Activated naive CD4-positive, alpha-beta T cell (primary cell): ENCODE measurements at places on chromosomes 4 and X.

DNA sequence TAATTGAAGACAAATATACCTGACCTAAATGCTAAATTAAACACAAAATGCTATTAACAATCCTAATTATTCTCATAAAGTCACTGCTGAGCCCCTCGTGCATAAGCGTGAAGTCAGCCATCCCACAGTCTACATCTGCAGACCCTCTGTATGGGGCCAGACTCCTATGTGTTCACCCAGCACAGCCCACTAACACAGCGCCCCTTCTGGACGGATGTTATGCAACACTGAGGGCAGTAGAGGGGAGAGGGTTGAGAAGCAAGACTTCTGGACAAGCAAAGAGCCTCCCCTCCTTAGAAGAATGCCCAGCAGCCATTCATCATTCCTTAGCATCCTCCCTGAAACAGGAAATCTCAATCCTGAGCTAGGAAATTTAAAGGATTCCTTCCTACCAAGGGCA, 7.9 kb downstream of the TRPC3 start:
- DNase-seq, result no peak

- no peak for DNase-seq
Measured at GRCh38 chr4:3368334-3368733, 73.4 kb upstream of the HGFAC start.

GRCh38 chr4:153934688-153935017, 145.8 kb upstream of the SFRP2 start:
- no peak for DNase-seq

DNA sequence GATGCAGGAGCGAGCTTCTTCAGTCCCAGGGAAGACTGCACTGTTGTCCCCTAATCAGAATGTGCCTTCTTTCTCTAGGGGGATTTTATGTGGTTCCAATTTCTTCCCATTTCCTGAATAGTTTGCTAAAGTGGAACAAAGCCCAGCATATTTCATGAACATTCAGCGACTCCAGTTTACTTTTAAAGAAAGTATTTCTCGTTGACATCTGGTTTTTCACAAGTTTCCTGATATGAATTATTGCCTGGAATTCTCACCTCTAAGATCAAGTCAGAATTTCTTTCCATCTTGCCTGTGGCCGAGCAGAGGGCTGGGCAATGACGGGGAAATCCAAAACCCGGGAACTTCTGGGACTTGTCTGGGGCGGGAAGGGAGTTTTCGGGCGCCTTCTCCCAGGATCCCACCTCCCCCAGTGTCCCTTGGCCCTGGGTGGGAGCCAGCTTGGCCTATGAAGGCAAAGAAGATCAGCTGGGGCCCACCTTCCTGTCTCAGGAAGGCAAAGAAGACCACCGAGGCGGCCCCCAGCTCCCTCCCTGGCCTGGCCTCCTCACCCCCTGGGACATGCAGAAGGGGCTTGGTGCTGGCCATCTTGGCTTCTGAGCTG, 15.4 kb downstream of the SORCS2 start:
- no peak for DNase-seq

- DNase-seq, result no peak
Measured at GRCh38 chr4:32672359-32672758, 1952.2 kb downstream of the PCDH7 start.

DNA sequence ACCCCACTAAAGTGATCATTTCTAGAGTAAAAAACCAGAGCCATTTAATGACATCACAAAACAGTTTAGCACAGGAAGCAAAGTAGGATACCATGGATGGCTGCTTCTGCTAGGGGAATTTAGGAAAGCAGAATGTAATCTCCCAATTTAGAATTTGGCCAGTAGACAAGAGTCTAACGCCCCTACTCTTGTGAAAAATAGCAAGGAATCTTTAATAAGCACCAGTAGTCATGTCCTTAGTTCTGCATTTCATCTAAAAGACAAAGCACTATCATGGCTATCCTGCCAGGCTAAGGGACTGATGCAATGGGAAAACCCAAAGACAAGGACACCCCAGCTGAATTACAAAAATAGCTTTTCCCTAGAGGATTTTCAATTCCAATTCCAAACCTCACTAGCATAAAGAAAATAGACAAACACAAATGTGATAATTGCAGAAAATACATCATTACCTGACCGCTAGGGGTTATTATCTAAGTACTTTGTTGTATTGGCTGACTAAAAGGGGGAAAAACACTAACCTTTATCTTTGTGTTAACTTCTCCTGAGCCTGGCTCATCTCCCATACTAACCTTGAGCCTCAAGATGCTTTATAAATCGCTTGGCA, 2.6 kb upstream of the AMMECR1 start:
- DNase-seq, result no peak

DNA sequence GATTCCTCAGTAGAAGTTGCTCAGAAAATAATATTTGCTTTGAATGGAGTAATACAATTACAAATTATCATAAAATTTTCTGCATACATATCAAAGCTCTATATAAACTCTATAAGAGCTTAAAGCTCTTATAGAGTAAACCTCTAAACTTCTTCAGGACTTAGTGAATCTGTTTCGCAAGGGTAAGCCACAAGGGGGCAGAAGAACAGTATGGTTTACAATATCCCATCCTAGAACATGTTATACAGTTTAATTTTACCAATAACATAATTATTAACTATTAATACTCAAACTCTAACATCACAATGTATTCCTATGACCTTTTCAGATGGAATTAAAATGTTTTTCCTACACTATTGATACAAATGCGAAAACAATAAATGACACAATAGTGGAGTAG, 33.8 kb upstream of the SPANXN1 start:
- DNase-seq, result no peak

DNA sequence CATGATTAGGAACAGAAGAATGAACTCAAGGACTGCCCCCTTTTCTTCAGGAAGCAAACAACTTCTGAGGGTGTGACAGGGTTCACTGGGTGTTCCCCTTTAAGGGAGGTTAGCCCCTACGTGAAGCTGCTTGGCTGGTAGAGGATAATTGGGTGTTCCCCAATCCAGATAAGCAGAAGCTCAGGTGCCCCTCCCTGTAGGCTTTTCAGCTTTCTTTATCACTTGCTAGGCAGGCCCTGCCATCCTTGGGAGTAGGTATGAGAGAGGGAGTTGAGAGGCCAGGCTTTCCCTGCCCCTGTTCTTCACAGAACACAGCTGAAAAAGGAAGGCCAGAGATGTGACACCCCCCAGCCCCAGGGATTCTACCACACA, 44.2 kb downstream of the RTL9 start:
- no peak for DNase-seq

DNA sequence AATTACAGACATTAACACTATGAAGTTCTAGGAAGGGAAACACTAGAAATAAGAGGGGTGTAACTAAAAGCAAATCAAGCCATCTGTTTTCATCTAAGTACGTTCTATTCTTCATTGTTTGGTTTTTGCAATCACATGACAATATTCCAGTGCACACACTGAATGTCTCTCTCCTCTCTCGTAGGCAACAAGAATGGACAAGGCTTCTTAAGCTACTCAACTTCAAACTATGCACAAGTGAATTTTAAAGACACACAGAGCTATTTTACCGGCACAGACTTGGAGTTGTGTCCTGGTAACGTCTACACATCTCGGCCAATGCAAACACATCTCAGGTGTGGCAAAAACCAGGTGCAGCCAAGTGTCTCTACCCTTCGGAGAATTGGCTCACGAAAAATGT, 173.3 kb downstream of the PRKX start:
- DNase-seq, result no peak

GRCh38 chrX:110041980-110042379, 39.1 kb downstream of the TMEM164 start:
- no peak for DNase-seq

GRCh38 chr4:112855058-112855457, 194.4 kb upstream of the ANK2 start:
- no peak for DNase-seq

GRCh38 chr4:78569306-78569821, 17.8 kb downstream of the ANXA3 start:
- DNase-seq, result no peak

- no peak for DNase-seq
Measured at GRCh38 chrX:97372001-97372766, 488.5 kb downstream of the RPA4 start.

- no peak for DNase-seq
Measured at GRCh38 chrX:25022499-25023325, 6.9 kb upstream of the ARX start.

DNA sequence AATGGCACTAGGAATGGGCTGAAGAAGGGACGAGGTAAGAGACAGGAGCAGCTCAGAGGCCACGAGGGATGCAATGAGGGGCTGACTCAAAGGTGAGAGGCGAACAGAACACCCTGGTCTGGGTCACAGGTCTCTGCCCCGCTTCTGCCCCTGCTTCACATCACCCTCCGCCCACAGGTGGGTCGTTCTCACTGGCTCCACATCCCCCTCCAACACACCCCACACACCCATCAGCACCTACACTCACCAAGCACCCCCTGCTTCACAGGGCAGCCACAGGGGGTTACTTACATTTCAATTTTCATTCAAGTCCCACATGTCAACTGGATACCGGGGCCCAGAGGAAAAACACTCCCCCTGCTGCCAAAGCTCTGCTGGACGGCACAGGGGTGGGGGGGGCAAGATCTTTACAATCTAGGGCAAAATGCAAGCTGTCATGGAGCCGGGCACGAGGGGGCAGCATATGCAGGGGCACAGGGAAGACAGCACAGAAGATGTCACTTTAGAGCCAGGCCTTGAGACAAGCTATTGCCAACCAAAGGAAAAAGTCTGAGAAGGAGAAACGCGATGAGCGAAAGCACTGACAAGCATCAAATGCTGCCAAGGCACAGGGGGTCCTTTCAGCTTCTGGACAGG, 94.0 kb downstream of the AFAP1 start:
- no peak for DNase-seq

DNA sequence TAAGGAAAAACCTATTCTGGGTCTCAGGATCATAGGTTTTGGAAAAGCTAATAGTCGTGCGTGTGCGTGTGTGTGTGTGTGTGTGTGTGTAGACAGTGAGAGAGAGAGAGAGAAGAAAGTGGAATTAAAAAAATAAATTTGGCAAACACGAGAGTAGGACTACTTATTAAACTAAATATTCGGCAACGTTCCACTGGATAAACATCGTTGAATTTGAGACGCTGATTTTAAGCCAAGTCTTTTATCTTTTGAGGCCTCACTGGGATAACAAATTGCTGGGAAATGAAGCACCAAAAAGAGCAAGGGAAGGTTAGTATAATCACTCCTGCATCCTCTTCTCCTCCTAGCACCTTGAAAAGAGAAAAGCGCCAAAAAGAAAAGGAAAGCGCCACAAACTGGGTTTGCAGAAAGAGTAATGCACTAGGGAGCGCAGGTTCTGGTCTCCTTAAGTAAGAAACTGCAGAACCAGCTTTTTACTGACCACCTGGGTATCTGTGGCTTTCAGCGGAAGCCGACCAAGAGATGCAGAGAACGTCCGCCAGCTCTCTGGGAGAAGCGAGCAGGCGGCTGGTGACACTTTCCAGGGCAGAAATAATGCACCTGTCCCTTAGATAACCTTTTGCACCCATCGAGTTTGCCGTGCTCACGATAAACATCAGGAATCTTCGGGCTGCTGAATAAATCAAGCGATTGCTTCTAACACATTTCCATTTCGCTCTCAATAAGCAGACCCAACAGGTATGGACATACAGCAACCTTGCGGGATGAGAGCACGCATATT, 3.4 kb downstream of the ATOH1 start:
- DNase-seq, result no peak

- DNase-seq, result no peak
Measured at GRCh38 chr4:175253184-175253902, 335.2 kb downstream of the ADAM29 start.

DNA sequence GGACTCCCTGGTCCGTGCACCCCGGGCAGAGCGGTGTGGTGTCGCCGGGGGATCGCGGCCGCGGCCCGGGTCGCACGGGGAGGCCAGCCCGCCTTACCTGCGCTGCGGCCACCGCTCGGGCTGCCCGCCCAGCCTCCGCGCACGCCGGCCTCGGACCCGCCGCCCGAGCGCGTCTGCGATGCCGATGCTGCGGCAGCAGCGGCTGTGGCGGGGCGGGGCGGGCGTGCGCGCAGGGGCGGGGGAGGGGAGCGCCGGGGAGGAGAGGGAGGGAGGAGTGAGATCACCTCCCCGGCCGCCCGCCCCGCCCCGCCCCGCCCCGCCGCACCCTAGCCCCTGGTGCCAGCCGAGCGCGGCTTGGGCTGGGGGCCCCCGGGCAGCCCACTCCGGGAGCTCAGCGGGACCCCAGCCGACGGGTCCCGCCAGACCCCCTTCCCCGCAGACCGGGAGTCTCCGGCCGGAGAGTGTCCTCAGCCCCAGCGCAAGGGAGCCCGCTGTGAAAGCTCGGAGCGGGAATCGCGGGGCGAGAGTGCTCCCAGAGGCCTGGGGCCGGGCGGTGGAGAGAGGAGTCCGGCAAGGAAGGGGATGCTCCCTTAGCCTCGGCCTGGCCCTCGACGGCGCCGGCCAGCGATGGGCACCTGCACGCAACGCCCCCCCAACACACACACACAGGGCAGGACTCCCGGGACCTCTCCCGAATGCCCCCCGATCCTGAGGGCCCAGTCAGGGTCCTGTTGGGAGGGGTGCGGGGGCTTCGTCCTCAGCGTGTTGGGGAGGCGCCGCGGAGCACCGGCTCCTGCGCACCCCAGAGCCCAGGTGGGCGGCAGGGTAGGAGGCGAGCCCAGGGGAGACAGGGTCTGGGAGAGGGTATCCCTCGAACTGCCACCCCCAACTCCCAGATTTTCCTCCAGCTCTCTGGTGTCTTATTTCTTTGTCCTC, at the start of gene L1CAM:
Gene L1CAM (minus strand): TSS at position 206 of the 936 bp plus-strand sequence. CDS start 10,337 bp downstream, outside the sequence.
- no peak for DNase-seq

- no peak for DNase-seq
Measured at GRCh38 chrX:115260330-115260729, 26.4 kb upstream of the LRCH2 start.

- no peak for DNase-seq
Measured at GRCh38 chr4:24642981-24643547, 58.7 kb upstream of the DHX15 start.

- DNase-seq, result no peak
Measured at GRCh38 chr4:185359767-185360446, 35.8 kb downstream of the LRP2BP start.

DNA sequence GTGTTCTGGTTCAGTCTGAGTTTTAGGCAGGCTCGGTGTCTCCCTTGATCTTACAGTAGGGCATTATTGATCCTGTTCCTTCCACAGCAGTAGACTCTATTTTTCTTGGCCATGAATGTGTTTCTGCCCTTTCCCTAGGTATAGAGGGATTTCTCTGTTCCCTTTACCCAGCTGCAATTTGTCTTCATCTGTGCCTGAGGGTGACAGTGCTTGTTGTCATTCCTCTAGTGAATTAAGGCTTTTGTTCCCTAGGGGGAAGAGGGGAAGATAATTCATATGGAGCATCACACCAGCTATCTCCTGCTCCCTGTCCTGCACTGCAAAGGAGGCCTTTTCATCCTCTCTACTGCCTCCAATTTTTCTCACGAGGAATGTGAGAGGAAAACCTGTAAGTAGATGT, 39.7 kb upstream of the CXorf51A start:
- DNase-seq, result no peak

DNA sequence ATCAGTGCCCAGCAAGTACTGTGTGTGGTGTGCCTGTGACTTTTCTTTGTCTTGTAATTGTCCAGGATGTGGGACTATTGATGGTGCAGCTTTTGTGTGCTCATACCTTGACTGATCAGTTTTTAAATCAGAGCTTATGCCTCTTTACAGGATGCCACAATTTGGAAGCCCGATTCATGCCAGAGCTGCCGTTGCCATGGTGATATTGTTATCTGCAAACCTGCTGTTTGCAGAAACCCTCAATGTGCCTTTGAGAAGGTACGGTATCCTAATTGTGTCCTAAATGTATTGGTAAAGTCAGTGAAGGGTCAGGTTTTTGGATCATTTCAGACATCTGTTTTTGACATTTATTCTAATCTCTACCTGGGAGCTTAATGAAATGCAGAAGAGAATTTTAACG, 180.2 kb downstream of the FRAS1 start:
- DNase-seq, result no peak
